ENCODE measurements at places on chromosomes 4 and X. TPM values are rescaled to one million over a fixed set of nuclear protein-coding genes. Genes with fewer than 3 reads are reported as not detected.

The CNOT6L gene
- 122 TPM for total RNA-seq

The FAAH2 gene
- 2.1 TPM for total RNA-seq

The INPP4B gene
- not detected for total RNA-seq

The MND1 gene
- total RNA-seq = 122 TPM

The ITGB1BP2 gene
- total RNA-seq = 7.5 TPM

The PNMA6F gene
- not detected for total RNA-seq

The PDGFRA gene
- total RNA-seq = not detected

The ENOX2 gene
- 11.9 TPM for total RNA-seq

The SULT1E1 gene
- not detected for total RNA-seq

The TCEAL6 gene
- total RNA-seq = not detected

The TLR10 gene
- total RNA-seq = 19.5 TPM

The VGLL1 gene
- not detected for total RNA-seq

The PRDX4 gene
- total RNA-seq = 47.3 TPM

The CTAG2 gene
- not detected for total RNA-seq

Data from OCI-LY7 (cell line).